ENCODE measurements at places on chromosomes 11 and 22. TPM values are rescaled to one million over a fixed set of nuclear protein-coding genes. Genes with fewer than 3 reads are reported as not detected.

Gene BBOX1
- not detected for total RNA-seq

Gene UBQLN3
- not detected for total RNA-seq

Gene GLB1L3
- not detected for total RNA-seq

Gene BDNF
- total RNA-seq, result 0.36 TPM

Gene PTS
- total RNA-seq, result 64.2 TPM

Gene OR4A16
- not detected for total RNA-seq

Gene TMEM138
- total RNA-seq, result 86.6 TPM

Gene TRAPPC4
- 78.9 TPM for total RNA-seq
